PC-3 (cell line): ENCODE measurements at places on chromosomes 2 and 18. TPM values are rescaled to one million over a fixed set of nuclear protein-coding genes. Genes with fewer than 3 reads are reported as not detected.

HAAO gene
- total RNA-seq, result not detected in 2 replicates

GRCh38 chr2:125837128-125837527 is 818.8 kb upstream of the GYPC start:
- no peaks in the 10 kb centered on the region for H3K27me3 ChIP-seq
- no peaks in the 10 kb centered on the region for H3K36me3 ChIP-seq
- H3K27ac ChIP-seq, result no peak overlapping the region

CCL20 gene
- total RNA-seq, result 1.7 and 1.8 TPM in 2 replicates

CD8B gene
- total RNA-seq, result not detected in 2 replicates

DNA sequence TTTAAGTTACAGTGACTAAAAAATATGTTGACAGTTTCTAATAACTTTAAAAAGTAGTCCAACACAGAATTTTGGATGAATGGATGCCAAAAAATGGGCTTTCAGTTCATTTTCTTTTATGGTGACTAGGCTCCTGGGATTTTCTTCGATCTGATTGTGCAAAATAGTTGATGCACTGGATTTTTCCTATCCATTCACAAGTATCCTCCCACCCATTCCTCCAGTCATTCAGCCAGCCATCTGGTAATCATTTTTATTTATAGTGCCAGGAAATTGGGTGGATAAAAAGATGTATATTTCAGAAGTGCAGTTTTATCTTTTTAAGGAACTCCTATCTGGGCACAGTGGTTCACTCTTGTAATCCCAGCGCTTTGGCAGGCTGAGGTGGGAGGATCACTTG is 175.1 kb downstream of the PTPRM start:
- H3K27me3 ChIP-seq, result no peaks in the 10 kb centered on the region
- H3K36me3 ChIP-seq, result no peaks in the 10 kb centered on the region
- DNase-seq, result no peak
- no peaks in the 10 kb centered on the region for H3K4me1 ChIP-seq

EGR4 gene
- not detected in 2 replicates for total RNA-seq

- H3K36me3 ChIP-seq, result no peaks in the 10 kb centered on the region
- H3K4me1 ChIP-seq, result peaks cover 4% of the 10 kb centered on the region; the same call in 1 of the 2 replicates
These were observed 35.2 kb downstream of the FAM178B start for GRCh38 chr2:96951125-96951654.

DNA sequence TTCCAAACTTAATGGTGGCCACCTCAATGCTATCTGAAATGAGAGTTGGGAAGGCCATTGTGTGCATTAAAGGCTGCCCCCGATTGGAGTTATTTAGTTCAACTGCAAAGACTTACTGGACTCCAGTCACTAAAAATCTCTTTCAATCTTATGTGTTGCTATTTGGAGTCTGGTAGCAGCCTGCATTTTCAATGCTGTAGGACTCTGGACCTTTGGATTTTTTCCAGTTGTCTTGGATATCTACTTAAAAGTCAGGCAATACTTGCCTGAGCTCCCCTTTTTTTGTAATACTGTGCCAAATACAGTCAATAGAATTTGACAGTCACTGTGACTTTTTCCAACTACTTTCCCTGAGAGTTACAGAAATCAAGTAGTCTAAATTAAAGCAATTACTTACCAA is 281.9 kb downstream of the TRIB2 start:
- no peaks in the 10 kb centered on the region for H3K27me3 ChIP-seq
- H3K4me1 ChIP-seq, result no peaks in the 10 kb centered on the region
- no peak overlapping the region for H3K4me3 ChIP-seq
- no peaks in the 10 kb centered on the region for H3K36me3 ChIP-seq
- H3K27ac ChIP-seq, result no peak overlapping the region

GRCh38 chr2:11753452-11753885 is 7.0 kb downstream of the LPIN1 start:
- H3K27ac ChIP-seq, result peak overlapping the region; percentile 46; the same call in 1 of the 2 replicates
- peak overlapping the region; percentile 36; the same call in 1 of the 2 replicates for H3K4me3 ChIP-seq
- no peaks in the 10 kb centered on the region for H3K27me3 ChIP-seq
- peak; percentile 45 for DNase-seq
- H3K36me3 ChIP-seq, result 0 out of 2 replicates have a peak, but pooled peaks cover 3% of the 10 kb centered on the region

DNA sequence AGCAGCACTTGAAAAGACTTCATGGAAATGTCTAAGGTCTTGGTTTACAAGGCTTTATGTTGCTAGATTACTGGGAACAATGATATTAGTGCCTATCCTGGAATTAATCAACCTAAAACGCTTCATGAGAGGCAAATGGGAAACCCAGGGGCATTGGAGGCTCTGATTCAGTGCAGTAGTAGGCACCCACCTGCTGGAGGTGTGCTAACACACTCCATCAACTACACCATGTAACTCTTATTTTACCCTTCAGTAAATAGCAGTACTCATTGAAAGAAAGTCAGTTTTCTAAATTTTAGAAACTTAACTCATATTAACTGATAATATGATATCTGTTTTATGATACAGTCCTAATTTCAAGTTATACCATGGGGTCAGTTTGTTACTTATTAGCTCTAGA is 17.4 kb upstream of the HNRNPA3 start:
- no peaks in the 10 kb centered on the region for H3K4me1 ChIP-seq
- no peak overlapping the region for H3K4me3 ChIP-seq
- no peaks in the 10 kb centered on the region for H3K36me3 ChIP-seq
- no peak for DNase-seq

GRCh38 chr18:24538414-24539264 is 78.2 kb downstream of the HRH4 start:
- H3K36me3 ChIP-seq, result no peaks in the 10 kb centered on the region
- peaks cover 75% of the 10 kb centered on the region for H3K27me3 ChIP-seq
- H3K4me1 ChIP-seq, result no peaks in the 10 kb centered on the region

SP140 gene
- total RNA-seq, result 1.7 TPM in 1 of 2 replicates, not detected in the other

- no peak overlapping the region for H3K27ac ChIP-seq
- DNase-seq, result no peak
- H3K27me3 ChIP-seq, result no peaks in the 10 kb centered on the region
These were observed 123.7 kb downstream of the TFCP2L1 start for GRCh38 chr2:121161272-121161671.

DNA sequence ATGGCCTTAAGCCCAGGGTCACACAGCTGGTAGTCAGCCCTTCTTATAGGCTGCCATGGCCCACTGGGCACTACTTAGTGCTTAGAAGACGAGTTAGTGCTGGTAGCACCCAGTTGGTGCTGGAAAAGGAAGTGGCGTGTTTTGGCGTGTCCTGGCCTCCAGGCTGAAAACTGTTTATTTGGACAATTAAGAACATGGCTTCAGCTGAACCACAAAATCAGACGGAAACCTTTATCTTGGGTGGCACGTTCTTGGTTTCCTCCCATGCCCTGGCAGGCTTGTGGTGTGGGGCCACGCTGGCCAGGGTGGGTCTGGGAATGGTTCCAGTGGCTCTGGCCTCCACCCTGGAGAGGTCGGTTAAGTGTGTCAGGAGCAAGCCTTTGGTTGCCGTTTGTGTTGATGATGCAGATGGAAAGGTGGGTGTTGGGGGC is 141.5 kb upstream of the HAAO start:
- H3K27ac ChIP-seq, result no peak overlapping the region
- no peaks in the 10 kb centered on the region for H3K4me1 ChIP-seq
- no peak overlapping the region for H3K4me3 ChIP-seq
- DNase-seq, result no peak
- H3K27me3 ChIP-seq, result no peaks in the 10 kb centered on the region

DNA sequence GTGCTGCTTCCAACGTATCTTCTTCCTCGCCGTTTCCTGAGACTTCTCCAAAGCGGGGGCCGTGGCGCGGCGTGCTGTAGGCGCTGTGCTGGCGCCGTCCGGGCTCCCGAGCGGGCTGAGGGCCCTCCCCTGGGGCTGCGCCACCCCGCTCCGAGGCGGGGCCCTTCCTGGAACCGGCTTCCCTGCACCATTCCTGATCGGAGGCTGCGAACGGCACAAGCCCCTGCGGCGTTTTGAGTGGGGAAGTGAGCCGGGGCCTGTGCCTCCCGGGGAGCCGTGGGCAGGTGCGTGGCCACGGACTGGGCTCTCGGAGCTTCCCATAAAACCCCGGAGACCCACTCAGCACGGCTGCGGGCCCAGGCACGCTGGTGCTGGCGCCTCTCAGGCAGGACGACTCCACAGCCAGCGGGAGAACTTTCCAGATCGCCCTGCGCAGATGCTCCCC is 74.7 kb downstream of the PSMG2 start:
- no peaks in the 10 kb centered on the region for H3K27me3 ChIP-seq
- H3K36me3 ChIP-seq, result no peaks in the 10 kb centered on the region
- peak overlapping the region; percentile 14 for H3K27ac ChIP-seq
- H3K4me1 ChIP-seq, result no peaks in the 10 kb centered on the region; the same call in 1 of the 2 replicates

GRCh38 chr2:26701596-26701995 is 9.1 kb downstream of the KCNK3 start:
- H3K4me1 ChIP-seq, result peaks cover 17% of the 10 kb centered on the region
- H3K36me3 ChIP-seq, result no peaks in the 10 kb centered on the region
- DNase-seq, result no peak
- H3K4me3 ChIP-seq, result no peak overlapping the region
